Activated CD4-positive, alpha-beta T cell treated with anti-CD3 and anti-CD28 coated beads for 36 hours (primary cell): ENCODE measurements at places on chromosomes 1 and 21. TPM values are rescaled to one million over a fixed set of nuclear protein-coding genes. Genes with fewer than 3 reads are reported as not detected.

GRCh38 chr1:241356519-241357365, at the start of gene RGS7:
TSS of gene RGS7 (minus strand) at chr1:241357205.
- peak; percentile 38 for DNase-seq

The GBP4 gene
- 34.4 TPM for total RNA-seq

DNA sequence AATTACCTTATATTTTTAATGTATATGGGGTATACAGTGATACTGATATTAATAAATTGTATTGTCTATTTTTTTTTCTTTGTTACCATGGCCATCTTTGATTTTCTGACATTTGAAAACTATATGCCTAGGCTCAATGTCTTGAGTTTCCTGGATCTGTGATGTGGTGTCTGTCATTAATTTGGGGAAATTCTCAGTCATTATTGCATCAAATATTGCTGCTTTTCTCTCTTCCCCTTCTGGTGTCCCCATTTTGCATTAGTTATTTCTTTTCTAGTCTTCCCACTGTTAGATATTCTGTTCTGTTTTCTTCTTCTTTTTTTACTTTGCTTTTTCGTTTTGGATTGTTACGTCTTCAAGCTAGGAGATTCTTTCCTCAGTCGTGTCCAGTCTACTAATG, 33.8 kb downstream of the ZBTB40 start:
- no peak for DNase-seq

The KCNT2 gene
- total RNA-seq, result 0.05 TPM

DNA sequence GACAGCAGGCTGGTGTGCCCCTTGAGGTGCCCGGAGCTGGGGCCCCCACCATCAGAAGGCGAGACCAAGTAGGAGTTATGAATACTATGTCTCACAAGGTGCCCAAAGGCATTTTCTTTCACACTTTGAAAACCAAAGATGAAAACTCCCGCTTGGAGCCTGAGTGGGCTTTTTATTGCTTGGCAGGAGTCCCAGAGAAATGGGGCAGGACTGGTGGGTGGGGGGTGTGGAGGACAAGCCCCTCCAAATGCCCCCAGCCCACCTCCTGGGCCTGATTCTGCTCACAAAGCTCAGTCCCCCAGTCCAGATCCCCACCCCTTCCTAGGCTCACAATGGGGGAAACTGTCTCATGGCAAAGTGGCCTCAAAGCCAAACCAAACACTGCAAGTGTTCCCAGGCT, 227.9 kb downstream of the TRABD2B start:
- DNase-seq, result no peak

DNA sequence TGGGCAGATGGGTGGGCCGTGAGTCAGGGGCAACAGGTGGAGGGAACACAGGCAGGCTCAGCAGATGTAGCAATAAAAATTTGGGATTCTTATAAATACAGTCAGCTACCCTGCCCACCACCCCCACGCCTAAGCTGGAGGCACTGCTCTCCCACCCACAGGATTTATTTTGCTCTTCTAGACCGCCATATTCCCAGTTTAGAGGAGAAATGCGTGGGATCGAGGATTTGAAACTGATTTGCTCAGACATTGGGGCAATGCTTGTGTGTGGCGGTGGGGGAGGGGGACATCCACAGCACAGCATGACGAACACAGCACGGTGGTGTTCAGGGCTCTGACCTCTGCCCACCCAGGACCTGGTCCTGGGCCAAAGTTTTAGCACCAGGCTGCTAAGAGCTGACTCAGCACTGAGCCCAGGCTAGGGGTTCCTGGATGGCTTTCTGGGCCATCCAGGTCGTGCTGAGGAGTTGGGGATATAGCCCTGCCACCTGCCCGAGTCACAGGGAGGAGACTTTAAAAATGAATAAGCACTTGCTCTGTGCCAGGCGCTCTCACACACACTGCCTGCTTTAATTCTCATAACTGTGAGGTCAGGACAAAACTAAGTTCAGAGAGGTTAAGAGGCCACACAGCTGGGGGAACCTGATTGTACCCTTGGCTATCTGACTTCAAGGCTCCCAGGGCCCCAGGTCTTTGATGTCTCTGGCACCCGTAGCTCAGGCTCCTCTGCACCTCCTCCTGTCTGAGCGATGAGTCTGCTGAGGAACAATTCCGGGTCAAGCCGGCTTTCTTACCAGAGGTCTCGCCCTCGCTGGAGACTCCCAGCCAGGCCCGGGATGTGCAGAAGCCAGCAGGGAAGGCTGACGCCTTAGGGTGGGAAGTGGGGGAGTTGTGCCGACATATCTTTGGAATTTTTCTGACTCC, 29.4 kb upstream of the CSF1 start:
- DNase-seq, result no peak

- DNase-seq, result no peak
Observed at GRCh38 chr1:164838786-164839185, 279.8 kb downstream of the PBX1 start.

DNA sequence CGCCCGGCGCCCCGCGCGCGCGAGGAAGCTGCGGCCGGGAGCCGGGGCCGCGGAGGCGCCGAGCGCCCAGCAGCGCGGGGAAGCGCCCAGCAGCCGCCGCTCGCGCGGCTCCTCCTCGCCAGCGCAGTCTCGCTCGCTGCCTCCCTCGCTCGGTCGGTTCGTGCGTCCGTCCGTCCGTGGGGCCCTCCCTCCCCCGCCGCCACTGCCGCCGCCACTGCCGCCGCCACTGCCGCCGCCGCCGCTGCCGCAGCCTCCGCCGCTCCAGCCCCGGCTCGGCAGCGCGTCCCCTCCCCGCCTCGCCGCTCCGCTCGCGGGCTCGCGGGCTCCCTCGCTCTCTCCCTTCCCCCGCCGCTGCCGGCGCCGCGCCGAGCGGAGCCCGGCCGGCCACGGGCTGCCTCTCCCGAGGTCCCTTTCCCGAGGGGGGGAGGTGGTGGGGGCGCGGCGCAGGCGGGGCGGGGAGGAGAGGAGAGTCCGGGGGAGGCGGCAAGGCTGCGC, at the start of gene KCND3:
Gene KCND3 (minus strand): TSS at position 138 of the 495 bp plus-strand sequence.
- peak; percentile 52 for DNase-seq

The KCNA3 gene
- total RNA-seq, result 20.0 TPM

GRCh38 chr1:48070396-48070750, 73.2 kb upstream of the TRABD2B start:
- no peak for DNase-seq

The GPN2 gene
- total RNA-seq, result 44.3 TPM

DNA sequence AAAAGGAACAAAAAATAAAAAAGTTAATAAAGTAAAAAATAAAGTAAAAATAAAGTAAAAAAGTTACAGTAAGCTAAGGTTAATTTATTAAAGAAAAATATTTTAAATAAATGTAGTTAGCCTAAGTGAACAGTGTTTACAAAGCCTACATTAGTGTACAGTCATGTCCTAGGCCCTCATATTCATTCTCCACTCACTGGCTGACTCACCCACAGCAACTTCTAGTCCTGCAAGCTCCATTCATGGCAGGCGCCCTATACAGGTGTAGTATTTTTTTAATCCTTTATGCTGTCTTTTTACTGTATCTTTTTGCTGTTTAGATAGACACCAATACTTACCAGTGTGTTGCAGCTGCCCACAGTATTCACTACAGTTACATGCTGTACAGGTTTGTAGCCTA, 12.4 kb downstream of the ADAR start:
- no peak for DNase-seq

The TMEM53 gene
- total RNA-seq, result 4.3 TPM

DNA sequence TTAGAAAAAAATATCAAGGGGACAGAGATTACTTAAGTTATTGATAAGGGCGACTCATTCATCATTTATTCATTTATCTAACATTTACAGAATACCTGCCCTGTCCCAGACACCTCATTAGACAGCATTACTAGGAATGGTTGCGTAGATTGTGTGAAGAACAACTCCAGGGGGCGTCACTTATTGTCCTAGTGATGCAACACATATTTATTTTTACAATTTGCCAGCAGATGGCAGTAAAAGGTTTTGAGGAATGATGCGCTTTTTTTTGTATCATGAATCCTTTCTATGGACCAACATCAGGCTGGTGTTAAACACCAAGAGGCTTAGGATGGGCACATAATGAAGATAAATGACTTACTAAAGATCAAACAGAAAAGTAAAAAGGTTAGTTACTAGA, 5.5 kb downstream of the NCAM2 start:
- peak; percentile 6 for DNase-seq

DNA sequence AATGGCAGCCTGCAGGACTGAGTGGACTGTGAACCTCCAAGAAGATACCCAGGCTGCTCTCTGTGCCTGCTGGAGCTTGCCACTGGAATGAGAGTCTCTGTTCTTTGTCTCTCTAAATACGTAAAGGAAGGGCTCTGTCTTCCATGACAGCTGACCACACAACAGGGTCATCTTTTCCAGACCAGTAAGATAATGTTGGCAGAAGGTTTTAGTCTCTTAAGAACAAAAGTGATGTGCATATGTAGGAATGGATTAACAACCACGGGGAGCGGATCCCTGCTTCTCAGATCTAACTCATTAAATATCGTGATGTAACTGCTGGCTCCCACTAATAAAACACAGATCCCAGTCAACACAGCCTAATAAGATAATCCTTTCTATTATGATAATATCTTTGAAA, 67.5 kb downstream of the MAP10 start:
- DNase-seq, result no peak

- DNase-seq, result no peak
Observed at GRCh38 chr1:173523329-173523728, 46.2 kb downstream of the PRDX6 start.

- DNase-seq, result no peak
Observed at GRCh38 chr1:29739176-29739575, 502.9 kb downstream of the PTPRU start.

The S100A16 gene
- total RNA-seq, result not detected

DNA sequence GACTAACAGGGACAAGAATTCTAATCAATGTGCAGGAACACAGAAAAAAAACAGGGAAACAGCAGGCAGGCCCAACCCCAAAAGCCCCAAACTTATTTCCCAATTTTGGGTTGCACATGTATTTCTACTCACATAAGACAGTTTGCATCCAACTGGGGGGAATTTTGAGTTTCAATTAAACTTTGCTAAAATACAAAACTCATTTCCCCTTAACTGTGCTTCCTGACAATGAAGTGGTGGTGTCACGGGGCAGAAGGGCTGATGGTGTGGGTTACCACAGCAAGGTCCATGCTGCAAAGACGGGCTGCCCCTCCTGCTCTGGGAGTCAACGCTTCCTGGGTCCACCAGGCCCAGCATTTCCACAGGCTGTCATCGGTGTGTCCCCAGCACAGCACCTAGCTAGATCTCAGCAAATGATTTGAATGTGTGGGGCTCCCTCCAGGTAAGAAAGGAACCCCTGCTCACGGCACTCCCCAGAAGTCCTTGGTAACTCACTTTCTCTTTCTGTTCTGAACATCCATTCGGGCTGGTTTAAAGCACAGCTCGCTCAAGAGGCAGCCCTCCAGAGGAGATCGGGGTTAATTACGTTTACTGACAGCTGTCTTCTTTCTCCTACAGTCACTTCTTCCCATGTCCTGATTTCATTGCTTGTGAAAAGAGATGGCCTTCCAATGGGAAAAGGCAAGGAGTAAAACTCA, 27.4 kb downstream of the HIVEP3 start:
- DNase-seq, result peak; percentile 72

GRCh38 chr1:3285106-3285740, 169.2 kb upstream of the ARHGEF16 start:
- DNase-seq, result no peak

- DNase-seq, result no peak
Observed at GRCh38 chr1:167473761-167474160, 44.6 kb downstream of the CD247 start.

GRCh38 chr1:177131723-177132122, 32.8 kb downstream of the ASTN1 start:
- DNase-seq, result no peak

- DNase-seq, result no peak
Observed at GRCh38 chr21:41847066-41847804, 31.9 kb downstream of the PRDM15 start.

The RCC1 gene
- 103 TPM for total RNA-seq

The S100B gene
- not detected for total RNA-seq

DNA sequence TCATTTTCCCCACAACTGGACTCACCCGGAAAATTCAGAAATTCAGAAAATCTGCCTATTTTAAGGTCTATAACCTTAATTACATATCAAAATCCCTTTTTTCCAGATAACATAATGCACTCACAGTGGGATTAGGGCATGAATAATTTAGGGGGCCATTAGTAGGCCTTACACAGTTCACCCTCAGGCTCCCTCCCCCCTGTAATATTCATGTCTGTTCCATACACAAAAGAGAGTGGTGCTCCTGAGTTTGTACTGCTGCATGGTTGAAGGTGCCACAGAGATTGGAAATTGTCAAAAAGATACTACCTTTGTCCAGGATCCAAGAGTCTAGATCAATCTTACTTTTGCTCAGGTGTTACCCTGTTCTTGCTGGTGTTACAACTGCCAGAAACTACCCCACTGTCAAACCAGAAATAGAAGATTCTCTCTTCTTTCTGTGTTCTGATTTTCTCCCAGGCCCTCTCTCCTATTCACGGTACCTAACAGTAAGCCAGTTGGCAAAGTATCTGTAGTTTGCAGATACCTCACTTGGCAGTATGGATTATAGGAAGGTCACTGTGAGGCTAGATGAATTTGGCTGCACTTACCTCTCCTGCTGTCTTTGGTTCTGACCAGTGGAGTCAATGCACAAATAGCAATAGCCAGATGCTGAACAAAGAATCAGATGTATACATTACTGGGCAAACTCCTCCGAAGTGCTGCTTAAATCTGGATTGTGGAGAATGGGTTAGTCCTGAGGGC, 53.2 kb downstream of the C1orf198 start:
- DNase-seq, result no peak

GRCh38 chr1:112778137-112778536, 63.0 kb upstream of the PPM1J start:
- no peak for DNase-seq

The MAP7D1 gene
- total RNA-seq, result 122 TPM

DNA sequence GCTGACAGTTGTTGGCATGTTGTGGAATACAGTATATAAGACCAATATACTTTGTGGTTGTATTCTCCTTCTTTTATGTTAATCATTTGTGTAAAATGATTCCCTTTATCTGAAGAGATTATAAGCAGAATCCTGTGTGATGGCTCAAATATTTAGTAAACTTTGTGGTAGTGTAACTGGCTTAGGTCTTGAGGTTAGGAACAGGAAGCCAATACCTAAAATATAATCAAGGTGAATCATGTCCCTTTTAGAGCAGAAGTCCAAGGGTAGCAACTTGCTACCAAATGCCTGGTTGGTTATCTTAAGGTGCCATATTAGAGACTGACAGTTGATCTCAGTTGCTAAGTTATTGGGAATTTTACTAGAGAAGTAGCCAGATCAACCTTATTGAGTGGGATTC, 398.5 kb upstream of the ADAMTS5 start:
- DNase-seq, result no peak

DNA sequence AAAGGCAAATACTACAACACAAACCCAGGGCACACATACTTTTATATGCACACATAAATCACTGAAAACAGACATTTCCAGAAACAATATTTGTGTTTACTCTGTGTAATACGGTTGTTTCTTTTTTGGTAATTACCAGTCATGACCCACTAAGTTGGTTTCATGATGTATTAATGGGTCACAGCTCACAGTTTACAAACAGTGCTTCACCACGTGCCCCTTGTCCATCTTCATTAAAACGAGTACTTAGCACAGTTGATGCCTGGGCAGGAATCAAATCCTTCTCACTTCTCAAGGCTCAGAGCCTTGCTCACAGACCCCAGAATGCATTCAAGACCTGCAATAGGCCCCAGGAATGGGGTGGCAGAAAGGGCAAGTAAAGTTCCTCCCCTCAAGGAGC, 13.8 kb downstream of the SSBP3 start:
- no peak for DNase-seq

The RPE65 gene
- not detected for total RNA-seq
